ELF-1 (cell line): ENCODE measurements at places on chromosomes 13 and 19.

GRCh38 chr13:27599845-27600553, 20.3 kb downstream of the LNX2 start:
- DNase-seq, result peak; percentile 15

DNA sequence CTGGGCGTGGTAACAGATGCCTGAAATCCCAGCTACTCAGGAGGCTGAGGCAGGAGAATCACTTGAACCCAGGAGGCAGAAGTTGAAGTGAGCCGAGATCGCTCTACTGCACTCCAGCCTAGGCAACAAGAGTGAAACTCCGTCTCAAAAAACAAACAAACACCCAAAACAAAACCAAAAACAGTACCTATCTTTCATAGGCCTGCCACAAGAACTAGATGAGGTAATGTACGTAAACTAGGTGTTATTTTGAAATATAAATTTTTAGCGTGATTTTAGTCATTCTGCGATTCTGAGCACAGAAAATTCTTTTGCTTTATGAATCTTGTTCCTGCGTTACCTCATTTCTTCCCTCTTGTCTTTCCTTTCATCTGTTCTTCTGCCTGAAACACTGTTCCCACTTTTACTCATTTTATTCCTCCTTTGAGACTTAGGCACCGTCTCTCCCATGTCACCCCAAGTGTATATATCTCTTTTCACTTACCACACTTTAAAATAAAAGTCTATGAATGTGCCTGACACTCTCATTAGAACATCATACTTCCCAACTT, 238.2 kb upstream of the HTR2A start:
- no peak for DNase-seq

DNA sequence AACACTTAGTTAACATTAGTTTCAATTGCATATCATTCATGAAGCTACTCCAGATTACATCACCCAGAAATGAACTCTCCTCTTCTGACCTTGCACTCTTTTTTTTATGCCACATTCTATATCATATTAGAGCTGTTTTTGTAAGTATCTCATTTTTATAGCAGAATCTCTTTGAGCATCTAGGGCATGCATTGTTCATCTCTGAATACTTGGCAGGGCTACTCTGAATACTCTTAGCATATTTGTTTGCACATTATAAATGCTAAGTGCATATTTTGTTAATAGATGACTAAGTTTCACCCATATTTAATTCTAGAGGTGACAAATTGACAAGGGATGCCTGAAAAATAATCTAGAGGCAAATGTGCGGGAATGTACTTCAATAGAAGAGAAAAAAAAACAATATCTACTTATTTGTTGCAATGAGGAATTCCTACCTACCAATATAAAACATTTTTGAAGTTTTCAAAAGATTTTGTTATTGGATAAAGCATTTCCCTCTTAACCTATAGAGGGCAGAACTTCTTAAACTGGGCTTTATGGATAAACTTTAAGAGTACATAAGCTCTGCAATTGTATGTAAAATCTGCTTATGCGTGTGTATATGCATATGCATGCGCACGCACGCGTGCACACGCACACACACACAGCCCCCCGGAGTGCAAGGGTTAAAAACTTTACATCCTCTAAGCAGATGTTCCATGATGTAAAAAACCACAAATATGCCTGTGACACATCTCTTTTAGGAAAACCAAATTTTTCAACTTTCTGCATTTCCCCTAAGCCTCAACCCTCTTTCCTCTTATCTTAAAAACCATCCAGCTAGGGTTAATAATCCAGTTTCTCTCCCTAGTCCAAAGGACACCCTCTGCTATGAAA, 73.0 kb upstream of the OXGR1 start:
- DNase-seq, result no peak

DNA sequence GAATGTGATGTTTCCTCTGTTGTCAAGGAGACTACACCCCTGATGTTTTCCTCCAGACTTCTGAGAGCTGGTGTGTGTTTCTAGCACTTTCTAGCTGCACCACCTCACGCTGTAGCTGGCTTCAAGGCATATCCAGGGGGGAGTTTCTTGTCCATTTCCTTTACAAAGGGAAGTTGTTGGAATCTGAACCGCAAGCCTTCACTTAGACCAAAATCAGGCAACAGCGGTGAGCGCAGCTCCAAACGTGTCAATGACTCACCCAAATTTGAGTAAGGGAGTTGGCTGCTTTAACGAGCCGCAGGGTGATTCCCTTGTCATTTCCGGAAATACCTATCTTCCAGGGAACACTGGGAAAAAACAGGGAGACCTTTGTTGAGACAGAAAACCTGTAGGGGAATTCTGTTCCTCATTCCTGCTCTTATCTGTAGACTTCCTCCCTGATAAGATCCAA, 2.5 kb downstream of the LDLR start:
- DNase-seq, result peak; percentile 93
